Fibroblast of skin of scalp (primary cell): ENCODE measurements at places on chromosomes 13 and 19.
A peak's percentile ranks its signal among the peaks of the same experiment; 100 is the strongest.

- DNase-seq = peak; percentile 98
These were observed 43.5 kb upstream of the NPAS1 start for GRCh38 chr19:46975925-46976782.

DNA sequence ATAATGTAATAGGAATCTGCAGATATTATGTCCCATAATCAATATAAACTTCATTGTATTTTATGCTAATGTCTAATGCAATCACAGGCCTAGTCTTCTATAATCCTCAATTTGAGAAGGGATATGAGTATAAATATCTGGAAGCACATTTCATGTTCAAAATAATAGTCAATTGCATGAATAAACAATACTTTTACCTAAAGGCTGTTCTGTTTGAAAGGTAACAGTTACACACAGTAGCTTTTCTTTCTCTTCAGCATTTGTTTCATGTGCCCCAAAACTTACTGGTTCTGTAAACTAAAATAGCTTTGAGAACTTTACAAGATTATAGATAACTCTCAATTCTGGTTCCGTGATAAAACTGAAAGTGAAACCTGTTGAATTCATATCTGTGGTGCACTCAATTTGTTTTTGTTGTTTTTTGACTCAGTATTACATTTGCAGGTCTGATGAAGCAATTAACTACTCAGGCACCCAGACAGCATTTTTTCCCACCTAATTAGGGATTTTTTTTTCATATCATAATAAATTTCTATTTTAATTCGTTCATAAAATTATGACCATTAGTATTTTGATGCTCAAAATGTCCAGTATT, 1193.8 kb downstream of the SLITRK1 start:
- DNase-seq = peak; percentile 1

DNA sequence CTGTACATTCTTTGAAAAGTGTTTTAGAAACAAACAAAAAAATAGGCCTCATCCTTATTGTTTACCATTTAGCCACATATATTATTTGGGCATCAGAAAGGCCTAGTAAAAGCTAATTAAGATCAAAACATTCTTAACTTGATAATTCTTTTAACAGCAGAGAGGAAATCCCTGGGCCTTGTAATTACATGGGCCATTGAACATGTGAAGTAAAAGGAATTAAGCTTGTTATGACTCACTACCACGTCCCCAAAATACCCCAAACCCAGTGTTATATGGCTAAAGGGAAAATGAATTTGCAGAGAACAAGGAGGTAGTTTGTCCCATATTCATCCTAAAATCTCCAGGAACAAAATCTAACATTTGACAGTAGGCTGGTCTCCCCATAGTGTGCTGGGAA, 439.8 kb downstream of the ITGBL1 start:
- DNase-seq = no peak

GRCh38 chr19:48817585-48818124, 6.8 kb upstream of the BCAT2 start:
- DNase-seq = no peak

- DNase-seq = no peak
These were observed 381.2 kb upstream of the SLITRK1 start for GRCh38 chr13:84263354-84264069.

DNA sequence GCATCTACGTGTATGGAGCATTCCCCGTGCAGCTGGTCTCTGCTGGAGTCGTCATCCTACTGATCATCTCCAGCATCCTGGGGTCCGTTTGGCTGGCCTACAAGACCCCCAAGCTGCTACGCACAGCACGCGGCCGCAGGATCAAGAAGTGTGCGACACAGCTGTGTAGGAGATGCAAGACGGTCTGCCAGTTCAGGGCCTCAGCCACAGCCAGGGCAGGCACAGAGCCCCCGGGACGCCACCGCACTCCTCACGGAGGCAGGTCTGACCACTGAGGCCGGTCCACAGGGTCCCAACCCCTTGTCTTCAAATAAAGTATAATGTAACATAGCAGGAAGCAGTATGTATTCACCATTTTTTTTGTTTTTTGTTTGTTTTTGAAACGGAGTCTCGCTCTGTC, 6.1 kb downstream of the PRR22 start:
- no peak for DNase-seq

DNA sequence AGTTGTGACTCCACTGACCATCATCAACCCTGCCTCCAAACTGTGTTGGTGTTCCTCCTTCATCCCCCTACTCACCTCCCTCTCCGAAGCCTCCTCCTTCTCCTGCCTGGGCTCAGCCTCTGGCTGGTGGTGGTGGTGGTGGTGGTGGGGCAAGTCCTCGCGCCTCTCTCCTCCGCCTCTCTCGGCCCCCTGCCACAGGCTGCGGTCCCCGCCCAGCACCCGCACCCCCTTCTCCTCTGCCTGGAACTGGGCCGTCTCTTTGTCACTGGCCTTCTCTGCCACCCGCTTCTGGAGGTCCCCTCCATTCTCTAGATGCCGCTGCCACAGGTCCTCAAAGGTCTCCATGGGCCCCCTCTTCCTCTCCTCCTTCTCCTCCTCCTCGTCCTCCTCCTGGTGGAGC, 1.5 kb downstream of the CCER2 start:
- DNase-seq = no peak

DNA sequence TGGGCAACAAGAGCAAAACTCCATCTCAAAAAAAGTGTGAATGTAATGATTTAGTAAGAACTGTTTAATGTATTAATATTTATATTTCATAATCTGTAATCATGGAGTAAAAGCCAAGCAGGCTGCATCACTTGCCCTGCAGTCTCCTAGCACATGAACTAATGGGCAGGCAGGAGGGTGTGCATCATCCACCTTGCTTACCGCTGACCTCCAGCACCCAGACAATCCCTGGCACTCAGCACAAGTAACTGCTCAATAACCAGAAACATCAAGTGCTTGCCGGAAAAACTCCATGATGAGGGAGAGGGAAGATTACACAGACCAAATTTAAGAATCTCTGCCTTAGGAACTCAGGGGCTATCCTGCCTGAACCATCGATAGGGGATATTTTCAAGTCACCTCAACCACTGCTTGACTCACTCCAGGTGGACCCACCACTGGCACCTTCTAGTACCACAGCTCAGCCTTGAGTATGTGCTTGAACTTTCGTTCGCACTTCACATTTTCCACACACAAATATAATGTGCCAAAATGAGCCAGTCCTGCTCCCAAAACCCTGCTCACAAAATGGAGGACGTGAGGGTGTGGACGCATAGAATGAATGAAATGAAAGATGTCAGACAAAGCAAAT, 18.6 kb downstream of the BRD4 start:
- DNase-seq = no peak

DNA sequence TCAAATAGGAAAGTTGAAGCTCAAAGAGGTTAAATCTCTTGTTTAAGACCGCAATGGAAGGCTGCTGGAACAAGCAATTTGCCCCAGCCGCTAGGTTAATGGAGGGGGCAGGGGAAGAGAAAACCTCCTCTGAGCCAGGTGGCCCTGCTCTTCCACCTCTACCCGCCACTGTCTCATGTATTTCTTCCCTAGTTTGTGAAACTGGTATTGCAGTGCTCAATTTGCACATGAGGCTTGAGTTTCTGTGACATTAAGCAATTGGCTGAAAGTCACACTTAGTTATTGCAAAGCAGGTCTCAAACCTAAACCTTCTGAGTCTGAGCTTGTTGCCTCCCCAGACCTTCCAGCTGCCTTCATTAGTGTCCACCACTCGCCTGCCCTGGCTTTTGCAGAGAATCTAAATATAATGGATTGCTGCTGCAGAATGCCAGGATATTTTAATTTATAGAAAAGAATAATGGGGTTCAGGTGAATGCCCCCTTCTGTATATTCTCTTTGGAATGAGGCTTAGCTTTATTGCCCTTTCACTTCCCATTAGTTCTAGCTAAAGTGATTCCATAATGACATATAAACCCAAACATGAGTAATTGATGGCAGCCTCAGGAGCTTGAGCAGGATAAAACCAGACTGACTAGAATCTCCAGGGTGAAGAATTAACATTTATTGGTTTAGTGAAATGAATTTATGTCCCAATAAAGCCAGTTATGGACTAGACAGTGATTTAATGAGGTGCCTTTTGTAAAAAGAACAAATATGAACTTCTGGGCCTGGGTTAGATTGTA, 27.0 kb upstream of the OLFM4 start:
- no peak for DNase-seq
